ENCODE measurements at places on chromosomes 6 and 20.
A peak's percentile ranks its signal among the peaks of the same experiment; 100 is the strongest.

GRCh38 chr6:42050297-42051267, at the start of gene TAF8:
Gene TAF8, plus strand, starts transcription at chr6:42050524. Its CDS starts 18 bp downstream, at chr6:42050542.
- no peaks in the 10 kb centered on the region for H3K36me3 ChIP-seq
- H3K27ac ChIP-seq: peak within 1 kb of the TSS; percentile 92
- H3K27me3 ChIP-seq: no peaks in the 10 kb centered on the region
- H3K4me1 ChIP-seq: peaks cover 28% of the 10 kb centered on the region
- H3K4me3 ChIP-seq: peak within 1 kb of the TSS; percentile 93
- DNase-seq: peak; percentile 92

DNA sequence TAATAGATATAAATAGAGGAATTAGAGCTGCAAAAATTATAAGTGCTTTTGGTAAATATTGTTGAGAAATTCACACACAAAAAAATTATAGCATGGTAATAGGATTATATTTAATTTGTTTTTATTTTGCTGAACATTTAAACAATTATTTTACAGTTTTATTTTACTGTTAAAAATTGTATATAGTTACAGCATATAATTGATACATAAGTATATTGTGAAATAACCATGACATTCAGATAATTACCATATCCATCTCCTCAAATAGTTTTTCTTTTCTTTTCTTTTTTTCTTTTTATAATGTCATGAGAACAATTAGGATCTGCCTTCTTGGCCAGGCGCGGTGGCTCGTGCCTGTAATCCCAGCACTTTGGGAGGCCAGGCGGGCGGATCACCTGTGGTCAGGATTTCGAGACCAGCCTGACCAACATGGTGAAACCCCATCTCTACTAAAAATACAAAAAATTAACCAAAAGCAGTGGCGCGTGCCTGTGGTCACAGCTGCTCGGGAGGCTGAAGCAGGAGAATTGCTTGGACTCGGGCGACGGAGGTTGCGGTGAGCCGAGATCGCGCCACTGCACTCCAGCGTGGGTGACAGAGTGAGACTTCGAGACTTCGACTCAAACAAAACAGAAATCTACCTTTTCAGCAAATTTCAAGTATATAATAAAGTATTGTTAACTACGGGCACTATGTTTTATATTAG, 654.2 kb downstream of the TENT5A start:
- DNase-seq: no peak
- no peak overlapping the region for H3K27ac ChIP-seq
- H3K4me3 ChIP-seq: no peak overlapping the region
- no peaks in the 10 kb centered on the region for H3K4me1 ChIP-seq
- H3K36me3 ChIP-seq: no peaks in the 10 kb centered on the region

DNA sequence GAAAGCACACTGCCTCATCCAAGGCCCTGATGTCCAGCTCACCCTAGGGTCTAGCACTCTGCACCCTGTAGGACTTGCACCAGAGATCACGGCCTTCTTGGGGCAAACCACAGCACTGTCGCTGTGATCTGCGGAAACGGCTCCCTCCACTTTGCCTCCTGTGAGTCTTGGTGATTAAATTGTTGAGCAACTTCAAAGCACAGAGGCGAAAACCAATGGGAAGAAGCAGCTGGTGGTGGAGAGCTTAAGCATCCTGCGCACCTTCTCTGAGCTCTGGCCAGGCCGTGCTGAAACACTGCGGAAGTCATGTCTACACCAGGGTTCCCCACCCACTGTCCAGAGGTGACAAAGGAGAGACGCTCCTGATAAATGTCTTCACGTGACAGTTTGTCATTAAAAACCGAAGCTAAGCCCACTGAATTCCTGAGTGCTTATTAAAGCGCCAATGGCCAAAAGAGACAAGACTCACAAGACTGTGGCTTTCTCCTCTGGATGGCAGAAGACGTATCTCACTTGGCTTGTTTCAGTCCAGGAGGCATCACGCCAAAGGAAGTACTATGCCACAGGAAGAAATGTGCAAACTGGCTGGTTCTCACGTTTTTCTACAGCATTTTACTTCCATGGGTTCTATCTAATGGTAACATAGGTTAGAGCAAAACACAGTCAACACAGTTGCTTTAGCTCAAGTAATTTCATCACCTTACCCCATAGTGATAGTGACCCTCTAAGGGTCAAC, 3.1 kb downstream of the RAMACL start:
- no peaks in the 10 kb centered on the region for H3K4me1 ChIP-seq
- DNase-seq: no peak
- H3K27ac ChIP-seq: no peak overlapping the region
- no peak overlapping the region for H3K4me3 ChIP-seq
- H3K27me3 ChIP-seq: no peaks in the 10 kb centered on the region
- no peaks in the 10 kb centered on the region for H3K36me3 ChIP-seq

- H3K36me3 ChIP-seq: no peaks in the 10 kb centered on the region
- H3K4me1 ChIP-seq: no peaks in the 10 kb centered on the region
- no peak overlapping the region for H3K4me3 ChIP-seq
- H3K27me3 ChIP-seq: no peaks in the 10 kb centered on the region
These were observed 41.7 kb upstream of the ZNF831 start for GRCh38 chr20:59121714-59122565.

All from adrenal gland (tissue), 19 donors.